ENCODE measurements at places on chromosomes 7 and 10.

GRCh38 chr7:1809601-1810258 is 139.7 kb downstream of the ELFN1 start:
- no peaks in the 10 kb centered on the region for H3K4me1 ChIP-seq
- H3K27me3 ChIP-seq = no peaks in the 10 kb centered on the region
- no peaks in the 10 kb centered on the region for H3K36me3 ChIP-seq
- no peak overlapping the region for H3K4me3 ChIP-seq
- no peak for DNase-seq

GRCh38 chr10:35946556-35946955 is 304.5 kb upstream of the FZD8 start:
- H3K27ac ChIP-seq = no peak overlapping the region
- DNase-seq = no peak
- no peaks in the 10 kb centered on the region for H3K4me1 ChIP-seq
- H3K27me3 ChIP-seq = no peaks in the 10 kb centered on the region
- no peaks in the 10 kb centered on the region for H3K36me3 ChIP-seq
- no peak overlapping the region for H3K4me3 ChIP-seq

GRCh38 chr10:5600908-5601307 is 65.5 kb downstream of the ASB13 start:
- no peaks in the 10 kb centered on the region for H3K36me3 ChIP-seq
- no peak for DNase-seq
- no peak overlapping the region for H3K27ac ChIP-seq
- H3K4me3 ChIP-seq = no peak overlapping the region
- H3K27me3 ChIP-seq = no peaks in the 10 kb centered on the region

DNA sequence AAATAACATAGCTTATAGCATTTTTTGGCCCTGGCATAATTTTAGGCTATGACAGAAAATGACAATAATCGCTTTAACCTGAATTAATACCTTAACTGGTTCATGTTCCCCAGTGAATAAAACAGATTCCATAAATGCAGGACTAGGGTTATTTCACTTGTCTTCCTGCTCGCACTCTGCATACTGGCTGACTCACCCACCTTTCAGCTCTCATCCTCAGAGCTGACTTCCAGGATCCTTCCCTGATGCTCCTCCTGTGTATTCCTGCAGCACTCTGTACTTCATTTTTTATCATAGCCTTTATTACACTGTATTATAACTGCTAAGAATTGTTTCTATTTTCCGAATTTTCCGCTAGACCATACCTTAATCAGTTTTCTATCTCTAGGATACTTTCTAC is 123.7 kb downstream of the AVL9 start:
- no peaks in the 10 kb centered on the region for H3K36me3 ChIP-seq
- no peak overlapping the region for H3K27ac ChIP-seq
- no peaks in the 10 kb centered on the region for H3K27me3 ChIP-seq
- no peaks in the 10 kb centered on the region for H3K4me1 ChIP-seq
- DNase-seq = no peak

GRCh38 chr7:32191305-32191704 is 121.1 kb upstream of the PDE1C start:
- no peaks in the 10 kb centered on the region for H3K36me3 ChIP-seq
- no peak overlapping the region for H3K4me3 ChIP-seq
- H3K27me3 ChIP-seq = no peaks in the 10 kb centered on the region

- no peaks in the 10 kb centered on the region for H3K4me1 ChIP-seq
- no peaks in the 10 kb centered on the region for H3K36me3 ChIP-seq
- no peak overlapping the region for H3K4me3 ChIP-seq
- no peak overlapping the region for H3K27ac ChIP-seq
Measured at GRCh38 chr7:26550492-26550891, 258.8 kb downstream of the SNX10 start.

DNA sequence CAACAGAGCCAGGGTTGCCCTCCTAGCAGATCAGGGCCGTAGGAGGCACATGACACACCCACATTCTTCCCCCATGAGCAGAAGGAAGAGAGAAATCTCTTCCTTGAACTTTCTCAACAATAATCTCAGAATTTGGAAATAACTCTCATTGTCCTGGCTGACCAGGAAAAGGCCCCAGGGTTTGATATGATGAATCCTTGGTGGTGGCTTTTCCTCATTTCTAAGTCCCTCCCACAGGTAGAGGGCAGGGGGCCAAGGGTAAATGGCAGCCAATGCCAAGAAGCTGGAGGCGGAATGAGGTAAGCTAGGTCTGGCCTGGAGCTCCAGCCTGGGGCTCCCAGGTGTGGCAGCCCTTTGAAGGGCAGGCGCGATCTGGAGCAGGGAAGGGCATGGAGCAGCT is 67.8 kb downstream of the GRB10 start:
- no peaks in the 10 kb centered on the region for H3K27me3 ChIP-seq
- H3K36me3 ChIP-seq = no peaks in the 10 kb centered on the region
- no peak overlapping the region for H3K4me3 ChIP-seq
- DNase-seq = no peak
- no peak overlapping the region for H3K27ac ChIP-seq

GRCh38 chr7:77558284-77558967 is 21.3 kb downstream of the PTPN12 start:
- H3K27ac ChIP-seq = no peak overlapping the region
- H3K36me3 ChIP-seq = no peaks in the 10 kb centered on the region

DNA sequence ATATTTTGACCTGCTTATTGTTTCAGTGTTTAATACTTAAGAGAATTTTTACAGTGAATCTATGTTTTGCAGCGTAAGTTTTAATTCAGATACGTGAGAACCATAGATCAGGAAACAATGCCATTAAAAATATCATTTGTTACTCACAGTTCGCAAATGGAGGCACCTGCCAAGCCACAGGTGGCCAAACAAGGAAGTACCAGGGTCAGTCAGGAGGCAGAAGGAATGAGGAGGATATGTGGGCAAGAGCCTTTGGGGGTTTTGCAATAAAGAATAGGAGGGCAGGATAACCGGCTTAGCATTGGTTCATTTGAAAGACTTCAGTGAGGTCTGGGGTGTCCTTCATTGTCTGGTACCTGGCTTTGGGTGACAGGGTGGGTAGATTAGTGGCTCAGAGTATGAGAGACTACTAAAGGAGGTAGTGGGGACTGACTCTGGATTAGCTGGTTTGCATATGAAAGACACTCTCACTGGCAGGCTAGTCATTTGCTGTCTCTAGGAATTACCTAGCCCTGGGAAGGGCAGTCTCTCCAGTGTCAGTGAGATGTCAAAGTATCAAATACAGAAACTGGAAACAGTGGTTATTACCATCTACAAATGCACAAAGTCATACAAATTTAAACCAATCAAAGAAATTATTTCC is 132.2 kb upstream of the CAV2 start:
- no peaks in the 10 kb centered on the region for H3K36me3 ChIP-seq
- no peak overlapping the region for H3K27ac ChIP-seq
- H3K4me1 ChIP-seq = no peaks in the 10 kb centered on the region
- DNase-seq = no peak
- no peak overlapping the region for H3K4me3 ChIP-seq

GRCh38 chr10:85222300-85222699 is 893.9 kb downstream of the CCSER2 start:
- no peaks in the 10 kb centered on the region for H3K4me1 ChIP-seq
- H3K27ac ChIP-seq = no peak overlapping the region
- no peak overlapping the region for H3K4me3 ChIP-seq
- H3K27me3 ChIP-seq = no peaks in the 10 kb centered on the region
- no peaks in the 10 kb centered on the region for H3K36me3 ChIP-seq
- no peak for DNase-seq

GRCh38 chr7:79781716-79782115 is 328.2 kb upstream of the MAGI2 start:
- H3K4me1 ChIP-seq = no peaks in the 10 kb centered on the region
- no peak overlapping the region for H3K4me3 ChIP-seq
- DNase-seq = no peak

DNA sequence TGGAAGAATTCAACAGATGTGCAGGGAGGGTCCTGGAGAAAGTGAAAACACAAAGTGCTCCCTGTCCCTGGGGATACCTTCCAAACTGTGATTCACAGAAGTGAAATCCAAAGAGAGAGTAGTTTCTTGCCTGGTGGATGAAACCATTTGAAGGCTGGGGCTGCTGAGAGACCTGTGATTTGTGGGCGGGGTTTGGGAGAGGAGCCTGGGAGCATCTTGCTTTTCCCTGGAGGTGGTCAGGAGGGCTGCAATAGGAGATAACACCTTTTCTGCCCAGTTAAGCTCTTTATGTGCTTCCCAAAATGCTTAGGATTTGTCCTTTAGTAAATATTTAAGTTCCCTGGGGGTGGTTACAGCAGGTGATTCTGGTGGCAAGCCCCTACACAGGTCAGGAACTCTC is 105.3 kb upstream of the TPK1 start:
- no peak overlapping the region for H3K4me3 ChIP-seq
- no peaks in the 10 kb centered on the region for H3K27me3 ChIP-seq
- no peak overlapping the region for H3K27ac ChIP-seq
- DNase-seq = no peak

- H3K4me3 ChIP-seq = no peak overlapping the region
- no peaks in the 10 kb centered on the region for H3K27me3 ChIP-seq
- H3K4me1 ChIP-seq = no peaks in the 10 kb centered on the region
- no peaks in the 10 kb centered on the region for H3K36me3 ChIP-seq
Measured at GRCh38 chr7:148561099-148561498, 29.5 kb upstream of the C7orf33 start.

- H3K27me3 ChIP-seq = no peaks in the 10 kb centered on the region
- peak; percentile 85 for DNase-seq
- H3K4me1 ChIP-seq = peaks cover 19% of the 10 kb centered on the region
Measured at GRCh38 chr7:2417981-2418481, 14.6 kb downstream of the CHST12 start.

DNA sequence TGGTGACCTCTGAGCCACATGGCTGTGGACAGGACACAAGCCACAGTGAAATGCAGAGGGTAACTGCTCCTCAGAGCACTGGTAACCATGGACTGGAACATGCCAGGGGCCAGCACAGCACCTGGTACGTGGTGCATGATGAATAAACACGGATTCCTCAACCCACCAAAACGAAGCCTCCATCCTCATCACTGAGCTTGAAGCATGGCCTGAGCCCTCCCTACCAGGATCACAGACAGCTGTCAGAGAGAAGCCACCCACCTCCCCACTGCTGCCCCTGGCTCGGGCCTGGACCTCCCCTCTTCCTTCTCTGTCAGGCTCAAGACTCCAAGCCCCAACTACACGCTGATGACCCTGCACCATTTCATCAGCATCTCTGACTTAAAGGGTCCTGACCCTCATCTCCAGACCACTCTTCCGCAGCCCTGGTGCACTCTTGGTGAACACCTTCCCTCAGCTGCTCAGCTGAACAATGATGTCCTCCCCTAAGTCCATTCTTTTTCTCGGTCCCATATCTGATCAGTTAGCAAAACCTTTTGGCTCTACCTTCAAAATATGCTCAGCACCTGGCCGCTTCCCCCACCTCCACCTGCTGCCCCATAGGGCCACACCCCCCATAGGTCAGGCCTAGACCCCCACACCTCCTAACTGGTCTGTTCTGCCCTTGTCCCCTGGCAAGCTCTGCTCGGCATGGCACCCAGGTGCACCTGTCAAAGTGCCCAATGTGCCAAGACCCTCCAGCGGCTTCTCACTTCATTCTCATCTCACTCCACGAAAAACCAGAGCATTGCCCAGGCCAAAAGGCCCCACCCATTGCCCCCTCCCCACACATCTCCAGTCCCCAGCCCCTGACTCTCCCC is 141.1 kb downstream of the MAPK8 start:
- no peaks in the 10 kb centered on the region for H3K36me3 ChIP-seq
- no peaks in the 10 kb centered on the region for H3K4me1 ChIP-seq
- H3K27ac ChIP-seq = no peak overlapping the region
- DNase-seq = no peak

DNA sequence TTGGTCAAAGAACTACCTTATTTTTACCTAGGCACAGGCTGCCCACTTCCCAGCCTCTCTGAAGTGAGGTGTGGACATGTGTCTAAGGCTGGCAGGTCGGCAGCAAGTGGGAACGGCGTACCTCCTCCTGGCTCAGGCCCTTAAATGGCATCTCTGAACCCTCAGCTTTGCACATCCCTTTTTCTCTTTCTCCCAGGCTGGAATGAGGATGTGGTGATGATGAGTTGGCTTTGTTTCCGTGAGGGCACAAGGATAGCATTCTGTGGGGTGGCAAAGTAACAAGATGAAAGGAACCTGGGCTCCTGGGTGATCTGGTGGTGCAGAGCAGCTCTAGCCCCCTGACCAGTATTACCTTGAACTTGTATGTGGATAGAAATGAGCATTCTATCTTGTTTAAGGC is 196.8 kb downstream of the REEP3 start:
- H3K27me3 ChIP-seq = no peaks in the 10 kb centered on the region
- no peak for DNase-seq
- no peaks in the 10 kb centered on the region for H3K36me3 ChIP-seq

DNA sequence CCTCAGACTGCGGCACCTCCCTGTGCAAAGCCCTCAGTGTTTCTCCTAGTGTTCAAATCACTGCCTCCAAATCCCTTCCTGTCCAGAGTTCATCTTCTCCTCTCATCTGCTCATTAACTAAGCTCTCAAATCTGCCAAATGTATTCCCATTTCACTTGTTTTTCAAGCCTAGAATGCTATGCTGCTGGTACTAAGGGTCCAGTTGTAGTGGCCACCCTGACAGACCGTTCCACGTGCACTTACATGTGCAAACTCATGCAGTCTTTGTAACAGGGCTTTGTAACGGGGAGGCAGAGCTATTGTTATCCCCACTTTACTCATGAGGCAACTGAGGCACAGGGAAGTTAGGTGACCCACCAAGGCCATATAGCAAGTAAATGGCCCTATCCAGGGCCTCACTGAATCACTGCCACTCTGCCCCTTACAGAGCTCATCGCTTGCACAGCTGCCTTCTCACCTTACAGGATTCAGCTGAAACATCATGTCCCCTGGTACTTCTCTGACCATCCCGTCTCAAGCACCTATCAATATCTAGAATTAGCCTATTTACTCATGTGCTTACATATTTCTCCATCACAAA is 153.0 kb upstream of the PDE1C start:
- no peaks in the 10 kb centered on the region for H3K36me3 ChIP-seq
- H3K4me1 ChIP-seq = no peaks in the 10 kb centered on the region
- H3K4me3 ChIP-seq = no peak overlapping the region
- no peak for DNase-seq
- H3K27ac ChIP-seq = no peak overlapping the region

GRCh38 chr10:27605318-27605717 is 101.2 kb downstream of the RAB18 start:
- no peaks in the 10 kb centered on the region for H3K27me3 ChIP-seq
- no peak overlapping the region for H3K4me3 ChIP-seq
- no peaks in the 10 kb centered on the region for H3K4me1 ChIP-seq
- DNase-seq = no peak
- H3K27ac ChIP-seq = no peak overlapping the region

DNA sequence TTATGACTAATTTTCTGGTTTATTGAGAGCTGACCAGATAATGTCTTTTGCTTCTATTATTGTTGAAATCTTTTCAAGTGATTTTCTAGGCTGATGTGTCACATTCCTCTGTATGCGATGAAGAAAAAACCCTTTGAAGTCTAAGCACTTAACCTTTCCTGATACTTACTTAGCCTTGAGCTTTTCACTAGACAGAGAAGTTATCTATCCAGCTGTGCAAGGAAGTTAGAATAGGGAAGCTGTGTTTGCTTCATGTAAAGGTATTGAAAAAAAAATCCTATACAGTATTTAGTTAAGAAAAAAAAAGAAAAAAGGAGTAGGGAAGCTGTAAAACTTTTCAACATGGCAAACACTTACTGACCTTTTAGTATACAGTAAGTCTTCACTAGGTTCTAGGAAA is 117.6 kb upstream of the DNAJB12 start:
- DNase-seq = no peak
- peaks cover 14% of the 10 kb centered on the region for H3K36me3 ChIP-seq
- H3K4me3 ChIP-seq = no peak overlapping the region
- H3K27me3 ChIP-seq = no peaks in the 10 kb centered on the region
- H3K4me1 ChIP-seq = no peaks in the 10 kb centered on the region
